ENCODE measurements at places on chromosomes 16 and 17.

DNA sequence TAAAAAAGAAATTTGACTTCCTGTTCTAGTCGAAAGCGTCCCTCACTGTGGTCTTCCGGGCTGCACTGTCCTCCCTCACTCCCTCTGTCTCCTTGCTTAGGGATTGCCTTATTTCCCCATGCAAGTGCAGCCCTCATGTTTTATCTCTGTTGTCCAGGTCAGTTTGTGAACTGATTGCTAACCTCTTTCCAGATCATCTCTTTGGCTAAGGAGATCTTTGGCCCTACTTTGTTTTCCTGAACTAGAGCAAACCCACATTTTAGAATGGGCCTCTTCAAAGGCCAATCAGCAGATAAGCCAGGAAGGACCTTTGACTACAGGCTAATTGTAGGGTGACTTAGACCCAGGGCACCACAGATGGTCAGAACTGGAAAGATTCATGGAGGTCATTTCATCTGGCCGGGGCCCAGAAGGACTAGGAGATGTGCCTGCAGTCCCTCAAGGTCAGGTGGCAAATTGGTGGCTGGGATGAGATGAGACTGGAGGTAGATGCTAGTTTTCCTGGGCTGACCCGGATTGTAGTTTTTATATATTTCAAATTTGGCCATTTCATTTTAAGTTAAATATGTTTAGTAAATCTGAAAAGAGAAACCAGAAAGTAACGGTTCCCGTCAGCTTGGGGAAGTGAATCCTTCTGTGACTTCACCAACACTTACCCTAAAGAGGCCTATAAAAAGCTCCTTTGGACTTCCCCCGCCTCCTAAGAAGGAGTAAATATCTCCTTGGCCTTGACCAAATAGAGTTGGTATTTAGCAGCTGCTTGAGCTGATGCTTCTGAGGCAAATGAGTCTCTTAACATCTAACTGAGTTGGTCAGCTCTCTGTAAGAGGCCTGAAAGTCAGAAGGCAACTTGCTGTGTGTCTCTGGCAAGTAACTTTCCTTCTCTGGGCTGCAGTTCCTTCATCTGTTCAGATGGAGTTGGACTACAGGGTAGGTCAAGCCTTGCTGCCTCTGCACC lies 6.2 kb upstream of the SLC25A19 start:
- no peak for DNase-seq

DNA sequence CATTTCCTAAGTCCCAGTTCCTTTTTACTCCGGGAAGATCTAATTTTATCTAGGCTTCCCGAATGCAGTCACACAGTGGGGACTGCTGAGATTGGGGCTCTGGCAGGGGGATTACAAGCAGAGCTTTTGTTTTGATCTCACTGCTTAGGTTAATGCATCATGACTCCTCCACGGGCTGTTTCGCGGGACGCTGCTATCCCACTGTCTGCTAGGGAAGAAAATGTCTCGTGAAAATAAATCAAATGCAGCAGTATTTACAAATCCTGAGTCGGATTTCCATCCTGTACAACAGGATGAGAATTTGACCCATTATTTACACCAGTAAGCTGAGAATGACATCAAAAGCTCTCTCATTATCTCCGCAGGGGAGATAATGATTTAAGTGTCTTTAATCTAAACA lies 83.8 kb downstream of the CDH11 start:
- no peak for DNase-seq

DNA sequence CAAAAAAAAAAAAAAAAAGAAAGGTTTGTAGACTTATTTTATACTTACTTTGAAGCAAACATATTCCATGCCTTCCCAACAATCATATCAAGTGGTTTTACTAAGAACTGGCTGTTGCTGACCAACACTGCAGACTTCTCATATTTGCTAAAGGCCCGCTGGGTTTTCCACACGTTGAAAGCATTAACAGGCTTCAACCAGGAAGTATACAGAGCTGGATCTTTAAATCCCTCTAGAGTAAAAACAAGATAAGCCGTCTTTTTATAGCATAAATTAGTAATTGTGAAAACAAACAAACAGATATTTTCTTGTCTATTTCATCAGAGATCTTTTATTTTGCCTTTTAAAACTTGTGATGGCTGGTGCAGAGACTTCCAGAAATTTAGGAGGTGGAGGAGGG lies 29.1 kb downstream of the TUBD1 start:
- peak; percentile 14 for DNase-seq

DNA sequence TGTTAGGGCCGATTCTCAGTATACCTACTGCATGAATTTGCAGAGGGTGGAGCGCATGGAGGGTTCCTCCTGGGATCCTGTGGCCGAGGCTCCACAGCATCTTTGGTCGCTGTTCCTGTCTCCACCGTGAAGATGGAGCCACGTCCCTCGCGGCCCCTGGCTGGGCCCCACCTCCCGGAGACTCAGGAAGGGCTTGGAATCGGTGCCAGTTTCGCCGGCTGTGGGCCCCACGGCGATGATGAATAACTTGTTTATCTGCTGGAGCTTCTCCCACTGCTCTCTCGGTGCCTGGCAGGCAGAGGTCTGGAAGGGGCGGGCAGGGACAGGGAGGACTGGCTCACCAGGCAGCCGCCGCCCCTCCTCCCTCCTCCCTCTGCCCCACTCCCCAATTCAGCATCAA lies 8.1 kb downstream of the SLC5A11 start:
- DNase-seq, result peak; percentile 48
